ENCODE measurements at places on chromosomes 13 and 19. TPM values are rescaled to one million over a fixed set of nuclear protein-coding genes. Genes with fewer than 3 reads are reported as not detected.

SYT3 gene
- polyA plus RNA-seq, result 0.05 TPM

LILRB1 gene
- not detected for polyA plus RNA-seq

ZNF507 gene
- 20.3 TPM for polyA plus RNA-seq

DNA sequence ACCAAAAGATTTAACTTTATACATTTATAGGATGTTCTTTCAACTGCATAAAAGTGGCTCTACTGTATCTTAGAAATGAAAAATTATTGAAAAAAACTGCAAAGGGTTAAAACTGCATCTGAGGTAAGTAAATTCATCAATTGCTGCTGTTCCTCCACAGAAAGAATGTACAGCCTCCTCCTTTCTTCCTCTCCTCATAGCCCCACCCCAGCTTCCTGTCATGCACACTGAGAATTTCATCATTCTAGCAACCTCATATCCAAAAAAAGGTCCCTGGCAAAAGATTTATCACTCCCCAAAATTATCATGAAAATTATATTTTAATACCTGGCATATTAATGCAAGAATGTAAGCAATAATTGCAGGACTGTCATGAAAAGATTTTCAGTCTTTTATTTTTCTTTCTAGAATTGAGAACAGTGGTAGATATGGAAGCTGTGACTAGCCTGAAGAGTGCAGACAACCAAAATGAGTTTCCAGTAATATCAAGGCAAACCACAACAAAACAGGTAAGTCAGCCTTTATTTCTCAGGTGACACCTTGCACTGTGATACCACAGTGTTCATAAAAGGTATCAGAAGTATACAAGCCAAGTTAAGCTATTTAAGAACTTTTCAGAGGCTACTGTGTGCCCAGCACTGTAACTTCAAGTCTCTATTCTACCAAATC, 110.8 kb downstream of the SUCLA2 start:
- no peak for DNase-seq

GRCh38 chr19:43504426-43505185, at the start of gene PHLDB3:
TSS of gene PHLDB3 (minus strand) at chr19:43504746. CDS start at chr19:43504118, 628 bp downstream.
- no peak for DNase-seq

DNA sequence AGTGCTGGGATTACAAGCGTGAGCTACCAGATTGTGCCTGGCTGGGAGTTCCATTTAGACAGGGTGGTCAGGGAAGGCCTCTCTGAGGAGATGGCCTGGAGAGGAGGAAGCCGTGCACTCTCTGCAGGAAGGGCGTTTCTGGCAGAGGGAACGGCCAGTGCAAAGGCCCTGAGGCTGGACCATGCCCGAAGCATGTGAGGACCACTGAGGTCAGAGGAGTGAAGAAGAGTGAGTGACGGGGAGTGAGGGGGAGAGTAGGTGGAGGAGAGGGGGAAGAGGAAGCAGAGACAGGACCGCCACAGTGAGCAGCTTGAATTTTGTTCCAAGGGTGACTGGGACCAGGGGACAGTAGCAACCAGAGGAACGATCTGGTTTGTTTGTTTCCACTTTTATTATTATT, 32.6 kb downstream of the CELF5 start:
- no peak for DNase-seq

GRCh38 chr19:4606921-4607678, 32.2 kb upstream of the TNFAIP8L1 start:
- no peak for DNase-seq

DNA sequence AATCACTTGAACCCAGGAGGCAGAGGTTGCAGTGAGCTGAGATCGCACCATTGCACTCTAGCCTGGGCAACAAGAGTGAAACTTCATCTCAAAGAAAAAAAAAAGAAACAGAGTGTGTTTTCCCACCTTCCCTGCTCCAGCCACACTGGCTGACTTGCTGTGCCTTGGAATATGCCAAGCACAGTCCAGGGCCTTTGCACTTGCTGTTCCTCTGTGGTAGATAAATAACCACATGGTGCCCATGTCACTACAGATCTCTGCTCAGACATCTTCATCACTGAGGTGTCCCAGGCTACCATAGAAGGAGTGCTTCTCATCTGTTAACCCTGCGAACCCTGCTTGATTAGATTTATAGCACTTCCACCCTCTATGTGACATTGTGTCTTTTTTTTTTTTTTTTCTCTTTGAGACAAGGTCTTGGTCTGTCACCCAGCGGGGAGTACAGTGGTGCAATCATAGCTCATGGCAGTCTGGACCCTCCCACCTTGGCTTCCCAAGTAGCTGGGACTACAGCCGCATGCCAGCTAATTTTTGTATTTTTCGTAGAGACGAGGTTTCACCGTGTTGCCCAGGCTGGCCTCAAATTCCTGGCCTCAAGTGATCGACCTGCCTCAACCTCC, 10.4 kb downstream of the SMARCA4 start:
- DNase-seq, result no peak

DNA sequence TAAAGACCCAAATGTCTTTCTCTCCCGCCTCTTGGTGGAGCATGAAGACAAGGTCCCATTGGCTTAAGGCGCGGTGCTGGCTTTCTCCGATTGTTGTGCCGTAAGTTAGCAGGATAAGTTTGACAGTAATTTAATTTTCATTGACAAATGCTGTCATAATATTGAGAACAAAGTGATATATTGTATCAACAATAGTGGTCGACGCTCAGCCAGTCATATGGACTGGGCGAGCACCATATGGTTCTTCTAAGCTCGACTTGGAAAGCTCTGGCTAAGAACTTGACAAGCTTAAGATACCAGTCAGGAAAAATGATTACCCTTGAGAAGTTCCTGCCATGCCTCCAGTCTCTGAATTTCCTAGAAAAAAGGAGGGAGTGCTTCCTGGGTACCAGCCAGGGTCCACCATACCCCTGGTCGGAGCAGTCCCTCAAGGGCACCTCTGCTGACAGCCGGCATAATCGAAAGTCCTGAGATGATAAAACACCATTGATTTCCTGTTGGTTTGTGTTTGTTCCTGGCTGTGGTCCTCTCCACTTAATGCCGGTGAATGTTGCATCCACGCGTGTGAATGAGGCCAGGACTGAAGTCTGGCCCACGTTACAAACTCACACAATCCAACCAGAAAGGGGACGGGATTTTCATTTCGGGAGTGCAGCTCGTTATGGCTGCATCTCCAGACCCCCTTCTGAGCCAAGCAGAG, 262.1 kb downstream of the ZNF536 start:
- no peak for DNase-seq

Data from AG04450 (cell line).